ENCODE measurements at places on chromosomes 11 and 22.
A peak's percentile ranks its signal among the peaks of the same experiment; 100 is the strongest.

DNA sequence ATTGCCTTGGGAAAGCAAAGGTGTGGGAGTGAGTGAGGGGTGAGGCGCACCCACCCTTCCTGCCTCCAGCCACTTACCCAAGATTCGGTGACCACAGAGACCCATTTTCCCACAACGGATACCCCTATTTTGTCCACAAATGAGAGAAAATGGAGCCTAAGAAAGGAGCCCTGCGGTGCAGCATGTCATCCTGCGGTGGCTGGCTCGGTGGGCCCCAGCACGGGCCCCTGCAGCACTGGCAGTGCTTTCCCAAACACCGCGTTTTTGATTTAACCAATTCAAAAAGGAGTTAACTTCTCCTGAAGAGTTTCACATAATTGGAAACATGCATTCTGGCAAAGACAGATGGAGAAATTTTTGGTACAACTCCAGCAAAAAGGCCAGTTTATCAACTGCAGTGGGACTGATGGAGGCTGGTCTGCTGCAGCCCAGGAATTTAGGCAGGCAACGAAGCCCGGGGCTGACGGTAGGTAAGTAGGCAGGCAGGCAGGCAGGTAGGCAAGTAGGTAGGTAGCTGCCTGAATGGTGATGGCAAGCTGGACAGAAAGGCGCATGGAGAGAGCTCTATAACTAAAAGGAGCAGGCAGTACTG is 84.2 kb downstream of the FDX1 start:
- DNase-seq, result no peak

DNA sequence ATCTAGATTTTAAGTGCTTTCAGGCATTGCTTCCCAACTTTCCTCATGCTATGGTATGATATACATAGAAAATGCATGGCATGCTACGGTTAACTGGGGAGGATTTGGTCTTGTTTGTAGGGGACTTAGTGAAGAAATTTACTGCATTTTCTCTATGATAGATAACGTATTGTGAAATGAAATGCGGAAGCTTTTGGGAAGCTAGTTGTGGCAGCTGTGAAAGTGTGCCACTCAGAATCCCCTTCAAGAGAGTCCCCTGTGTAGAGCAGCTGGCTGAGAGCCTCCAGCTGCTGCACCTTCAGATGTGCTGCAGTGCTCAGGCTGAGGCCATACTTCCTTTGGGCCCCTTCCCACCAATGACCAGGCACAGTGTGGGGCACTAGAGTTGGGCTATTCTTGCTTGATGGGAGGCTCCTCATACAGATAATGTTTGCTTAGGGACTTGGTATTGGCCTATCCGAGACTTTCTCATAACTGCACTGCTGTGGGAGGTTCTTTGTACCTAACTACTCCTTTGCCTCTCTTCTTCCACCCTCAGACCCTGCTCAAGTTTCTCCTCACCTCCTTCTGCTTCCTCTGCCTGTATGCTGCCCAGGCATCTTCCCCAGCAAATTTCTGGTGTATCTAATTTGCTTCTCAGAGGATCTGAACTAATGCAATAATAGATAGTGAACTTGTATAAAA is 67.3 kb downstream of the HIPK3 start:
- no peak for DNase-seq

GRCh38 chr11:62664405-62665074 is 470 bp downstream of the C11orf98 start:
- no peak for DNase-seq

GRCh38 chr11:78647986-78648875 is 73.6 kb upstream of the NARS2 start:
- DNase-seq, result no peak

- DNase-seq, result no peak
Observed at GRCh38 chr11:59200423-59200746, 12.3 kb downstream of the MPEG1 start.

DNA sequence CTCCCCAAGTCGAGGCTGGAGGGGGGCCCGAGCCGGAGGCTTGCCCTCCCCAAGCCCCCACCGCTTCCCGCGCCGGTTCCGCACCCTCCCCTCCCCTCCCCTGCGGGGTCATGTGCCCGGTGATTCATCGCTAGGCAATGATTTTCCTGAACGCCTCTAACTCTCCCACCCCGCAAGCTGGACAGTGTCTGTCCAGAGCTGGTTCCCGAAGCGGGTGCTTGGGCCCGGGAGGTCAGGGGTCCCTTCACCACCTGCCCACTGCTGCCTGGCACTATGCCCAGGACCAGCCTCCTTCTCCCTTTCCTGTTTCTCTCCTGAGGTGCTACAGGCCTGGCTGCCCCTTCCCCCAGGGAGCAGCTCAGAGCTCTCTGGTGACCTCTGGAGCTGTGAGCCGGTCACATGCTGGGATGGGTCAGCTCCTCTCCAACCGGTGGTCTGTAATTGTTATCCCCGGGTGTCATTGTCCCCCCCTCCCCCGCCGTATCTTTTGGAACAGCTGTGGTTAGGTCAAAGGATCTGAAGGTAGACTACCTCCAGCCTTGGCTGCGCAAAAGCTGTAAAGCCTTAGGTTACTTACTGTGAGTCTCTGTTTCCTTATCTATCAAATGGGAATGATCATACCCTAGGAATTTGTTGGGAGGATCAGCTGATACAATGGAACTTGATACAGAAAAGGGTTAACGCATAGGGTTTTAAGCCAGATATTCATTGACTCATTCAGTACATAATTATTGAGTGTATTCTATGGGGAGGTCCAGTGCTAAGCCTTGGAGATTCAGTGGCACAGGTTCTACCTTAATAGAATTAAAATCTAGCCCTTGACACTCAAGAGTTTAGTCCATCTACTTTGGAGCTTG is 753 bp downstream of the STX3 start:
- peak; percentile 83 for DNase-seq

GRCh38 chr11:34886609-34887008 is 29.6 kb downstream of the APIP start:
- no peak for DNase-seq

DNA sequence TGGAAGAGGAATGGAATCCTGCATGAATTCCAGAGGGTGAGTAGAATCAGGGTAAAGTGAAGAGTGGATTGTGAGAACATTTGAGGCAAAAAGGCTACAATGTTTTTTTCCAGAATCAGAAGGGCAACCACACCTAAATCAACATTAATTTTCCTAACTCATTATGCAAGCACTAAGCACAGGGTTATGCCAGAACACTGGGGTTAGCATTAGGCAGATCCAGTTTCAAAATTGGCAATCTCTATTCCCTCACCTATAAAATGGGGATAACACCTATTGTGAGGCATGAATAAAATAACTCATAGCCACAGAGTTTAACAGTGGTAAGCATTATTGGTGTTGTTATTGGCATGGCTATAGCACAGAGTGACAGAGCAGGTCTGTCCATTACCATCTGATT is 378.6 kb upstream of the FAT3 start:
- DNase-seq, result no peak

- no peak for DNase-seq
Observed at GRCh38 chr11:96267496-96268032, 75.4 kb downstream of the MAML2 start.

GRCh38 chr22:28882878-28883656 is at the start of gene ZNRF3:
TSS of gene ZNRF3 (plus strand) at chr22:28883572. CDS start at chr22:28883767, 195 bp downstream.
- DNase-seq, result peak; percentile 93

DNA sequence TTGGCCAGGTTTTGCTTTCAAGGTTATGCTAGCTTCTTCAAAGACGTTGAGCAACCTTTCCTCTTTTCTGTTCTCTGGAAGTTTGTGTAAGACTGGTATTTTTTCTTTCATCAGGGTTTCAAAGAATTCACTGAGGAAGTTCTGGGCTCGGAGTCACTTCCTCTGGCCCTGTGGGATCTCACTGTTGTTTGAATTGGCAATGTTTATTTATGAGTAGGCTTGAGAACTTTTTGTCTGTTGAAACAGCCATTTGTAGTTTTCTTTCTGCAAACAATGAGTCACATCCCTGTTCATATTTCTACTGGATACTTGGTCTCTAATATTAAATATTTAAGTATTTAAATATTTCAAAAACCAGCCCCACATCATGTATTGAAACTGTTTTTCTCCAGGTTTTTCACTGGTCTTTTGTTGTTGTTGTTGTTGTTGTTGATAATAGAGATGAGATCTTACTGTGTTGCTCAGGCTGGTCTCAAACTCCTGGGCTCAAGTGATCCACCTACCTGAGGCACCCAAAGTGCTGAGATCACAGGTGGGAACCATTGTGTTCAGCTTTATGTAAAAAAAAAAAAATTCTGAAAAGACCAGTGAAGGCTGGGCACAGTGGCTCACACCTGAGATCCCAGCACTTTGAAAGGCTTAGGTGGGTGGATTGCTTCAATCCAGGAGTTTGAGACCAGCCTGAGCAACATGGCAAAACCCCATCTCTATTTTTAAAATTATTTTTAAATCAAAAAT is 26.9 kb downstream of the SUSD2 start:
- peak; percentile 55 for DNase-seq

- DNase-seq, result no peak
Observed at GRCh38 chr11:102469196-102469821, 16.7 kb upstream of the TMEM123 start.

GRCh38 chr11:102289592-102289991 is 27.7 kb upstream of the BIRC3 start:
- DNase-seq, result no peak

GRCh38 chr11:45141171-45141570 is 5.3 kb upstream of the PRDM11 start:
- no peak for DNase-seq

DNA sequence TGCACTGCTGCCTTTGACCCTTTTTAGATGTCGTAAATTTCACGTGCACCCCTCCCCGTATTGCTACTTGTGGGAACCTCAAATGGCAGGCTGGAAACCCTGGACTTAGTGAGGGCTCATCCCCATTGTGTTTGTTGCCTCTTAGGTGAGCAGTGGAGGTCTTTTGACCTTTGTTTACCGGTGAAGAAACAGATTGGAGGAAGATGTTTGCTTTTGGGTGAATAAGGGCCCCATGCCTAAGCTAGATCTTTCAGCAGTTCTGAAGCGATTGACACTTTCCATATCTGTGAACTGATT is 782 bp downstream of the SMARCB1 start:
- no peak for DNase-seq

DNA sequence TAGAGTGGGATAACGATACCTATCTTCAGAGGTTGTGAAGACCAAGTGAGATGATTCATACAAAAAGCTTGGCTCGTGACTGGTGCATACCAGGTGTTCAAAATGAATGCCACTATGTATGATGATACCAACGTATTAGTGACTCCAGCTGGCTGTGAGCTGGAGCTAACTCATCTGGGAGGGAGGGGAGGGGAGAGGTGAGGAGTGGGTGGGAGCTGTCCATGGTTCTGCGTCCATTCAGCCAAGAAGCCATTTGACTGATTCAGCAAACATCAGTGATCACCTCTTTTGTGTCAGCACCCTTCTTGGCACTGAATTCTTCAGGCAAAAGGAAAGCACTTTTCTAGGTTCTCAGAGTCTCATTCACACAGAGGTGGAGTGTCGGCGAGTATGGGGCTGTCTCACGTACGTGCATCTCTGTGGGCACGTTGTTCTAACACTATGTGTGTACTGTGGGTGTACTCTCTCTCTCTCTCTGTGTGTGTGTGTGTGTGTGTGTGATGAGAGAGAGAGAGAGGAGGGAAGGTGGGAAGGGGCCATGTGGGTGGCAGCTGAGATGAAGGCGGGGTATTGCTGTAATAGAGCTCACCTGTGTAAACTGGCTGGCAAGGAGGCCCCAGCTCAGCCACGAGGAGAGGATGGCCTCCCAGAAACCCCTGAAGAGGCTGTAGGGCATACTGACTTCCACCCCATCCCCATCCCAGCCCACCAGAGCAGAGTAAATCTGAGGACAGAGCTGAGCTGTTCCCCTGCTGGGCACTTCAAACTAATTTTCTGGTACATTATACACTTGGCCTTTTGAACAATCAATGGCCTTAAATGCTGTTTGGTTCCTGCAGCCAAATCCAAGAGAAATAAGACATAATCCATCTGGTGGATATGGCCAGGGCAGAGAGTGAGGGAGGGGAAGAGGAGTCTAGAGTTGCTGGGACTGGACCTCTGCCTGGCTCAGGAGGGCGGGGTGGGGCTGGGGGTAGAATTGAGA is 96.1 kb upstream of the THY1 start:
- no peak for DNase-seq

- peak; percentile 96 for DNase-seq
Observed at GRCh38 chr22:44363013-44363979, 50.5 kb upstream of the SHISAL1 start.

DNA sequence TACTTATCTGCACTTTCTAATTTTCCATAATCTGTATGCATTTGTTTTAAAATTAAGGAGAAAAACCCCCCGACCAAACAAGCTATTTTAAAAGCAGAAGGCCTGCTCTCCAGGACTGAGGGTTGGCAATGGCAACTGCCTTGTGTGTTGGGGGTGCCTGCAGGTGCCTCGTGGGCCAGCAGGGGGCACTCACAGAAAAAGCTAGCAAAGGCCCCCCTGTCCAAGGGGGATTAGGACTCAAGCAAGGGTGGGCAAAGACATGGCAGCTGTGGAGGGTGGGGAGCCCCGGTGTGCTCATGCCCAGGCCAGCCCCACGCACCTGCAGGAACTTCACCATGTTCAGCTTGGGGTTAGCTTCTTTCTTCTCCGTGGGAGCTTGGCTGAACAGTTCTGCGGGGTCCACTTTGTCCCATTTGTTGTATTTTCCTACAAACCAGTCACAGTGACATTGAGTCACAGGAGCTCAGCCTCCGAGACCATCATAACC is 10.3 kb downstream of the TOP3B start:
- no peak for DNase-seq

DNA sequence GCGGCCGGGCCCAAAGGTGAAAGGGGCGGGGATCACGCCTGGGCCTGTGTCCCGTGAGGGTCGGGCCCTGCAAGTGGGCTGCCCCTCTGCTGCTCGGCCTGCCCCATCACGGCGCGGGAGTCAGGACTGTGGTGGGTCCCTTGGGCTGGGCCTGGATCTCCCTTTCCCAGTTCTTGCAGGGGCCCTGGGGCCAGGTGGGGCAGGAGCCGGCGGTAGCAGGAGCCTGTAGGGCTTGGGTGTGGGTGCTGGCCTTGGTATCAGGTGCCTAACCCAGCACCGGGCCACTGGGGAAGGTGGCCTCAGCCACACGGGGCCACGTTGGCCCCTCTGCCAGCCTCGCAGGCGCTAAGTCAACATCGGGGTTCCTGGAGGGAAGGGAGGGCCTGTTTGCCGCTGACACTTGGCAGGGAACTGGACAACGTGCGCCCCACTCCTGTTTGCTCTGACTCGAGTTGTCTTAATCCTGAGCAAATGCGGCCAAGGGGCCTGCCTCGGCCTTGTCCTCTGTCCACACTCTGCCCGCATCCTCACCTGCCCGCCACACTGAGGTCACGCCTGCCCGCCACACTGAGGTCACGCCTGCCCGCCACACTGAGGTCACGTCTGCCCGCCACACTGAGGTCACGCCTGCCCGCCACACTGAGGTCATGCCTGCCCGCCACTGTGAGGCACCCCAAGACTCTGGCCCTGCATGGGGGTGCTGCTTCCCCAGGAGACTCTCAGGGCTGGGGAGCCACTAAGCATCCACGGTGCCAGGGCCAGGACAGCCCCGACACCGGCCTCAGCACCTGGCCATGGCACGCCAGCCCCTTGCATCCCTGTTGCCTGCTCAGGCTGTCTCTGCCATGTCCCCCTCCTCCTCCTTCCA is 14.2 kb upstream of the MUC5B start:
- DNase-seq, result peak; percentile 20

DNA sequence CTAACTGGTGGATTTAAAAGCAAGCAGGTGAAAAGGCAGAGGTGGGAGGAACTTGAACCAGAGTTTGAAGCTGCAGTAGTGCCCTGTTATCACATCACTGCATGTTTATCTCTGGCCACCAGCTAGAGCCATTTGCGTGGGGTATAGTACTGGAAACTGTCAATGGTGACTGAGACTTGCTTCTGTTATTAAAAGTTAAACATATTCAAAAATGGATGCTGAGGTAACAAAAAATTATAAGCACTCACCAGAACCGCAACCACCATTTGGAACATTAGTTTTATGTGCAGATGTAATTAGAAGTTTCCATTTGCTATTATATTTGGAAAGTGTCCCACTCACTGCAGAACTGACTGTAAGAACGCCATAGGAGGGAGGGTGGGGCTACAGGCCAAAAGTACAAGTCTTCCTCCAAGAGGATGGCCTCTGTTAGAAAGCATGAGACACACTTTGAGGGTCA is 1.2 kb upstream of the CD59 start:
- DNase-seq, result no peak

Measured in left cardiac atrium (tissue), 4 donors.